ENCODE measurements at places on chromosomes 11 and 22.

- no peak for DNase-seq
Measured at GRCh38 chr11:44758983-44759382, 32.2 kb downstream of the TSPAN18 start.

GRCh38 chr22:33600113-33600512 is 320.2 kb downstream of the LARGE1 start:
- no peak for DNase-seq

DNA sequence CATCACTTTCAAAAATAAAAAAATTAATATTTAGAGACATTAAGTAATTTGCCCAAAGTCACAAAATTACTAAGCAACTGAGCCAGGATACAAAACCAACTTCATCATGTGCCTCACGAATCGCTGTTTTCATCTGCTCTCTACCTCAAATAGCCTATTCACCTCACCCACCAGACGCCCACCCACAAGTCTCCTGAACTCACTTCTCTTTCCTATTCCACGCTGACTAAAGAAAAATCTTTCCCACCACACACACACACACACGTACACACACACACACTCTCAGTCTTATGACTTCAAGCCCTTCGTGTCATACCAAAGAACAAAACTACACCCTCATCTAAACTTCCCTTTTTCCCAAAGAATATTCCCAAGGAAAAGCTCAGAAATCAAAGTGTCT is 2.2 kb downstream of the OR8B12 start:
- no peak for DNase-seq

DNA sequence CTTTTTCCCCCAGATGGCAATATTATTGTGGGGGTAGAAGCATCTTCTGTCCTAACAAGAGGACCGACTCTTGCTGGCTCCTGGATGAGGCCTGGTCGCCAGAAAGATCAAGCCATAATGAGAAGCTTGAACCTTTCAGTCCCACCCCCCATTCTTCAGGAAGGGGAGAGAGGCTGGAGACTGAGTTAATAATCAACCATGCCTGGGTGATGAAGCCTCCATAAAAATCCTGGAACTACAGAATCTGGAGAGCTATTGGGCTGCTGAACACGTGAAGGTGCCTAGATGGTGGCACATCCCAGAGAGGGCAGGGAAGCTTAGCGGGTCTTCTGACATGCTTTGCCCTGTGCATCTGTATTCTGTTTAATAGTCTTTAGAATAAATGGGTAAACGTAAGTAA is 16.3 kb downstream of the AP5B1 start:
- no peak for DNase-seq

DNA sequence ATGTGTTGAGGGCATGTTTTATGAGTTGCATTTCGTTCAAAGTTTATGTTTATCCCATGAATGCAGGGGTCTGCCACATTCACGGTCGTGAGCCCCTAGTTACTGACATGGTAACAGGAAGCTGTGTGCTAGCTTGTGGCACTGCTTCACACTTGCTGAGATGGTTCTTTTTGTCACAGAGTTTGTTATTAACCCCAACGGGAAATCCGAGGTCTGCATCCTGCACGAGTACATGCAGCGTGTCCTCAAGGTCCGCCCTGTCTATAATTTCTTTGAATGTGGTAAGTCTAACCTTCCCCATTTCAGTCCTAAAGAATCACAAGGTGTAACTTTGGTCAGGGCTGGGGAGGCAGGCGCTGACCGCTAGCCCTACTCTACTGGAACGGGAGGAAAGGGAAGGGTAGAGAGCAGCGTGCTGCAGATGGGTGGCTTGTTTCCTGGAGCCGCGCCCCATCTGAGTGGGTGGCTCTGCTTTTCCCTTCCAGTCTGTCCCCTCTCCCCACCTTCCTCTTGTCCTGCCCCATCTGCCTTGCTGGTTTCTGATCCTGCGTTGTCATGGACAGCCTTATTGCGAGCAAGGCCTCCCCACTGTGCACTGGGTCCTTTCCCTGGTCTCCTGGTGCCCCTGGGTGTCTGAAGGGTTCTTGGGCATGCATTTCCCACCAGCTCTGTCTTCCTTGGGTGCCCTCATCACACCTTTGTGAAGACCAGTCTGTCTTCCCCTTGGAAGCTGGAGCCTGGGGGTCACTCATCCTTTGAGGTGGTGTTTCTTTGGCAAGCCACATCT is 11.8 kb downstream of the DGCR8 start:
- DNase-seq, result no peak

- no peak for DNase-seq
Measured at GRCh38 chr11:47400768-47401279, 7.6 kb upstream of the SLC39A13 start.

DNA sequence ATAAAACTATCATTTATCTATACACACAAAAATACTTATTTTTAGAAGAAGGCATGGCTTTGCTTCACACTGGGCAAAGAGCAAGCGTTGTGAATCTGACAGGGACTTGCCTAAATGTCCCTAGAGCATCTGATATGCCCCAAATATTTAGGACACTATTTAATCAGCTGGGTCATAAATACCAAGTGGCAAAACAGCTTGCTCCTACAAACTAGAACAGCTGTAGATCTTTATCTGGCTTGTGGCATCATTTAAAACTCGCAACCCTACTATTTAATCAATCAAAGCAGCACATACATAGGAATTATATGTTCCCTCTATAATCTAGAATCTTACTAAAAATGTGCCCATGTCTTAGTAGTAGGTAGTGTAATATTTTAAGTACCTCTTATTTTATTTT is 999.5 kb downstream of the JRKL start:
- DNase-seq, result no peak

GRCh38 chr22:48661984-48662383 is 1165.7 kb downstream of the BRD1 start:
- DNase-seq, result no peak

GRCh38 chr11:47918370-47918690 is 62.0 kb upstream of the PTPRJ start:
- no peak for DNase-seq

DNA sequence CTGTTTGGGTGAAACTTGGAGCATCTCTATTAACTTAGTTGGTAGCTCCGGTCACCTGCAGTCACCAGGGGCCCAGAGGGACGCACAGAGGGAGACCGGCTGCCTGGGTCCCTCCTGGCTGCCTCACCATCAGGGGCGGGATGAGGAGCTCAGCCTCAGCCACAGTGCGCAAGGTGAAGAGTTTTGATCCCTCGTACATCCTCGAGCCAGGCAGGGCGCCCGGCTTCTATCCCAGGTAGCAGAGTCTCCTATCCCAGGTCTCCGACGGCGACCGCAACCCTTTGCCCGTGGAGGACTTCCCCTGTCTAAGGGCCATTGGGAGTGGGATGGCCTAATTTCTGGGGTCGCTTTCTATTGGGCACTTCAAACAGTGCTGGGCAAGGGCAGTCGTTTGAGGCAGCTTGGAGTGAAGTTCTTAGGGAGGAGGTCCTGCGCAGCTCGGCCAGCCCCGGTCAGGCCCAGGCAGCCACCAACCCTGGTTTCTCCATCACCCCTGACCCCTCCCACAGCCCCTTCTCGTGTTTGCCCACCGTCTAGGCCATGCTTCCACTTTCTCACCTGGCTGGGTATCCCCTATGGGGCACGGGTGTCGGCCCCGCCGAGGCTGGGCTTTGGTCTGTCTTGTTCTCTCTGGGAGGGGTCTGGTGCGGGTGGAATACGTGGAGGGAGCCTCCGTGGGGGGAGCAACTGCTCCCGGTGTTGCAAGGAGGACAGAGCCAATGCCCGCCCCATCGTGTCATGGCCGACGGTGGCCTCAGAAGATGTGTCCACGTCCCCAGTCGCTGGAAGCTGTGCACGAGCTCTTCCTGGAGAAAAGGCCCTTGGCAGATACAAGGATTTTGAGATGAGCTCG is 3.6 kb upstream of the MRGPRG start:
- no peak for DNase-seq

DNA sequence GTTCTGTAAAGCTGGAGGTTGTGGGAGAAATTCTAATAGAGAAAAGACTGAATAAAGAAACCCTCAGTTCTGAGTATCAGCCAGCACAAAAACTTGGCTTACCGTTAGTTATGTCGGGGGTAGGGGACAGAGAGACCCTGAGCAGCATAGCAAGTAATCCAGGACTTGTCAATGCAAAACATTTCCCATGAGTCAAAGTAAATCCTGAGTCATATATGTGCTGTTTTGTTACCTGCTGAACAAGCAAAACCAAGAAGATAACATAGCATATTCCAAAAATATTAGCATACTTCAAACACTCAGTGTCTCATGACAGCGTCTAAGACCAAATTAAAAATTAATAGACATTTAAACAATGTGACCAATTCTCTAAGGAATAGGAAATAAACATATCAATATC is 75.1 kb upstream of the LUZP2 start:
- no peak for DNase-seq

DNA sequence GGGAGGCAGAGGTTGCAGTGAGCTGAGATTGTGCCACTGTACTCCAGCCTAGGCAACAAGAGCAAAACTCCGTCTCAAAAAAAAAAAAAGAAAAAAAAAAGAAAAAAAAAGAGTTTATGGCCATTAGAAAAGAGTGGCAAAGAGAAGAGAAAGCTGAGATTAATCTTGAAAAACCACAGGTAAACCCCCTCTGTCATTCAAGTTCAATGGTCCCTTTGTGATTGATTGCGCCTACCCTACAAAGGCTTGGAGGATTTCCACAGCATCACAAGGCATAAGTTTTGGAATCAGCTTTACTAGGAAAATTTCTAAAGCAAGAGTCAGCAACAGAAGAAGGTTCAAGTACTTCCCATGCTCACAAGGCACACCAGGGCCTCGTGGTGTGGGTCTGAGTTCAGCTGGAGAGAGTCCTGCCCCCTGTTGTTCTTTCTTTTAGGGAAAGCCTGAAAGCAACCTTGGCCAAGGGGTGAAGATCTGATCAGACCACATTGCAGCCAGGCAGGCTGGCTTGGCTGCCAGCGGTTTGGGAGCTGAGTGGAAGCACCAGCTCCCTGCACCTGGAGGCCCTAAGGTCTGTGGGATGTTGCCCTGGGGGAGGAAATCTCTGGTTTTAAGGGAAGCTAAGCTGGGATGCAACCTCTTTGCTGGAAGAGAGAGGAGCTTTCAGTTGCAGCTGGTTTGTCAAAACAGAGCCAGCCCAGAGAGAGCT is 41.8 kb downstream of the SLN start:
- DNase-seq, result no peak

- no peak for DNase-seq
Measured at GRCh38 chr11:112485280-112485679, 224.6 kb upstream of the PLET1 start.

GRCh38 chr11:59754494-59754858 is 700 bp upstream of the STX3 start:
- DNase-seq, result peak; percentile 12

DNA sequence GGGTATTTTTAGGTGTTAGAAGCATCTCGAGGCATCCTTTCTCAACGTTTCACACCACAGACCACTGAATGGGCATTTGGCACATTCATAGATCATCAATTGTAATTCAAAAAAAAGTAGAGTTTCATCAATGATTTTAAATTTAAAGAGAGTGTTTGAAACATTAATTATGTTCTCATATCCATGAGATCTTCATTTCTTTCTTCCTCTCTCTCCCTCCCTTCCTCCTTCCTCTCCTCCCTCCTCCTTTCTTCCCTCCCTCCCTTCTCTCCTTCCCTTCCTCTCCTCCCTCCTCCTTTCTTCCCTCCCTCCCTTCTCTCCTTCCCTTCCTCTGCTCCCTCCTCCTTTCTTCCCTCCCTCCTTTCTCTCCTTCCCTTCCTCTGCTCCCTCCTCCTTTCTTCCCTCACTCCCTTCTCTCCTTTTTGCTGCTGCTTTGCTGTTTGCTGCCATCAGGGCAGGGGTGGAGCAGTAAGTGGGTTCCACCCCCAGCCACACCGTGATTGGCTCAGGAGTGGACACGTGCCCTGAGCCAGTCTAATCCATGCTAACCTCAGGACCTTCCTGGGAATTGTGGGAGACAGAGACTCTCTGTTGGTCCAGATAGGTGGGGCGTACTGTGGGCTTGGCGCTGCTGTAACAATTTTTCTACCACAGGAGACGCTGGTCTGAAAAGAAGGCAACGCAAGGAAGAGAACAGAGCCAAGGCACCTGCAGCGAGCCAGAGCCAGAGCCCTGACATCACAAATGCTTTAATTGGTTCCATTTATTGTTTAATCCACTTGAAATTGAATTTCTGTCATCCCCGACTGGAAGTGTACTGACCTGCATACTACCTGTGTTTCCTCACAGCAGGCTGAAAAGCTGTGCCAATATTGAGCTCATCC is 33.7 kb upstream of the APOBEC3A start:
- no peak for DNase-seq

- no peak for DNase-seq
Measured at GRCh38 chr11:59284773-59285129, 72.0 kb upstream of the MPEG1 start.

DNA sequence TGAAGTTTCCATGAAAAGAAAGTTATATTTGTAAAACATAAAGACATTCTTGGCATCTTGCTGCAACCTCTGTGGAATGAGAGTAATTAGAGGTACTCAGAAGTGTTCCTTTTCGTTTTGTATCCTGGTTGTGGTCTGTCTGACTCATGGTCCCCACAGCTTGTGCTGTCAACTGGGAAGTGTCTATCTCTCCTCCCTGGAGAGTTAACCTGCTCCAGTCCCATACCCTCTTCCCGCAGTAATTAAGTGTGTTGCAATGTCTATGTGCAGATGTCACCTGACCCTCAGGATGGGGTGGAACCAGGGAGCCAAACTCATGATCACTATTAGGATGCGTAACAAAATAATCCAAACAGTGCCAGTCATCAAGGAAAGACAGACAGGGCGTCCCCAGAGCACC is 23.0 kb upstream of the ZDHHC13 start:
- no peak for DNase-seq

DNA sequence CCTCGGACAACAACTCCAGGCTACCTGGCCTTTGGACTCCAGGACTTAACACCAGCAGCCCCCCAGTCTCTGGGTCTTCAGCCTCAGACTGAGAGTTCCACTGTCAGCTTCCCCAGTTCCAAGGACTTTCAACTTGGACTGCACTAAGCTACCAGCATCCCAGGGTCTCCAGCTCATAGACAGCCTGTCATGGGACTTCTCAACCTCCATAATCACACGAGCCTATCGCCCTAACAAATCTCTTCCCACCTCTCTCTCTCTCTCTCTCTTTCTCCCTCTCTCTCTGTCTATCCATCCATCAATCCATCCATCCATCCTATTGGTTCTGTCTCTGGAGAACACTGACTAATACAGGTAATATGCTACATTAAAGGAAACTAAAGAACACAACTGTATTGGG is 10.7 kb downstream of the RAB30 start:
- no peak for DNase-seq

DNA sequence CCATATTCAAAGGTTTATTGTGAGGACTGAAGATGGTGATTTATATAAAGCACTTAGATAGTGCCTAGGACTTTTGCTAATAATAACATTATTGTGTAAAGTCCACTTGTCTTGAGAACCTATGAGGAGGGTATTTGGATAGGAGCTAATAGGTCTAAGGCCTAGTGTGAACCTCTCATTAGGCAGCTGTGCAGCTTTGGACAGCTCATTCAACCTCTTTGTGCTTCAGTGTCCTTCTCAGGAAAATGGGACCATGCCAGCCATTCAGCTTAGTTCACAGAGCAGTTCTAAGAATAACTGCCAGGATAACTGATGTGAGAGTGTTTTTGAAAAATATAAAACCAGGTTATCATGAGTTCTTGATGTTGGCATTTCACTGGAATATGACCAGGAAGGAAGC is 56.2 kb downstream of the NAV2 start:
- no peak for DNase-seq

- no peak for DNase-seq
Measured at GRCh38 chr11:87401653-87402052, 363.9 kb downstream of the TMEM135 start.

- no peak for DNase-seq
Measured at GRCh38 chr11:118602331-118602730, 5.1 kb upstream of the PHLDB1 start.

GRCh38 chr11:46333394-46333947 is 13.8 kb upstream of the DGKZ start:
- DNase-seq, result no peak

GRCh38 chr22:18144105-18144504 is 5.9 kb upstream of the USP18 start:
- DNase-seq, result no peak

All from stimulated activated CD4-positive, alpha-beta T cell treated with anti-CD3 and anti-CD28 coated beads, TNF-alpha, amount 100 ng/mL, for 24 hours (primary cell).